Renal pelvis (tissue), 12 donors: ENCODE measurements at places on chromosomes 5 and 9. TPM values are rescaled to one million over a fixed set of nuclear protein-coding genes. Genes with fewer than 3 reads are reported as not detected.

ZNG1F gene
- 27.7 TPM for polyA plus RNA-seq

DNA sequence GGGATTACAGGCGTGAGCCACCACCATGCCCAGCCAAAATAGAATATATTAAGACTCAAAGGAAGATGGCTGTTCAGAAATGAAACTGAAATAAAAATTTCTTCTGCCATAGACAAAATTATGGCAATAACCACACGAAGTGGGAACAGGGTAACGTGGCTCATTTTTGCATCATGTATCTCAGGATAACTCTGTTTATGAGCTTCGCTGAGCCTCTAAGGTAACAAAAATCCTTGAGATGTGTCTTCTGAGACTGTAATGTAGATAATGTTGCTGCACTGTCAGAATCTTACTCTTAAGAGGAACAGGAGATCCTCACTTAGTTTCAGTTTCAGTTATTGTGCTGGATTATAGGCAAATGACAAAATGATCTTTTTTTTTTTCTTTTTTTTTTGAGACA lies 153.8 kb downstream of the GOLPH3 start:
- DNase-seq, result no peak

KCNV2 gene
- polyA plus RNA-seq, result 0.26 TPM

DNA sequence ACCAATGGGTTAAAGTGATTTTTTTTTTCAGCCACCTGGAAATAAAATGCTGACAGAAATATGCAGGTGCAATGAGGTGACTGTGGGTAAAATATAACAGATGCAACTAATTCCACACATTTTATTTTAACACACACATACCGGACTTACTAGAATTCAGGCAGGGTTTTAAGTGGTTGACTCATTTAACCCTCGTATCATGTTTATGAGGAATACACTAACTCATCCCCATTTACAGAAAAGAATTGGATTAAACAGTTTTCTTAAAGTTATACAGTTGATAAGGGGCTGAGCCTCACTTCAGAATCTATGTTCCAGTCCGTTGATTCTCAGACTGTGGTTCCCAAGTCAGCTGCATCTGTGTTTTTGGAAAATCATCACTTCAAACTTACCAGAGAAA lies 207.5 kb downstream of the CHSY3 start:
- DNase-seq, result no peak

PCDHB9 gene
- polyA plus RNA-seq, result 4.5 TPM
